ENCODE measurements at places on chromosomes 2 and 18.

DNA sequence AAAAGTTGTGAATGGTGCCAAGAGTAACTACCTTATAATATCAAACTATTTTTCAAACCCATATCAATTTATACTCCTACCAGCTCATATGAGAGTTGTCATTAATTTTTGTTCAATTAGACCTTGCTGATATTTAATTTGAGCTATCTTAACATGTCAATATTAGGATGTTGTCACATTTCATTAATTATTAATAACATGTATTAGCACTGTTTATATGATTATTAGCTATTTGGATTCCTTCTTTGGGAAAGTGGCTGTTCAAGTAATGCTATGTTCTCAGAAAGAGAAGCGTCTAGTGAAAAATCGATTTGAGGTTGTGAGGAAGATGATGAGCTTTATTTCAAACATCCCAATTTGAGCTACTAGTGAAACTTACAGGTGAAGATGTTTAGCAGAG, 620.2 kb downstream of the KCNJ3 start:
- no peak for DNase-seq

- no peak for DNase-seq
These were observed 49.8 kb upstream of the ALPP start for GRCh38 chr2:232328516-232329460.

DNA sequence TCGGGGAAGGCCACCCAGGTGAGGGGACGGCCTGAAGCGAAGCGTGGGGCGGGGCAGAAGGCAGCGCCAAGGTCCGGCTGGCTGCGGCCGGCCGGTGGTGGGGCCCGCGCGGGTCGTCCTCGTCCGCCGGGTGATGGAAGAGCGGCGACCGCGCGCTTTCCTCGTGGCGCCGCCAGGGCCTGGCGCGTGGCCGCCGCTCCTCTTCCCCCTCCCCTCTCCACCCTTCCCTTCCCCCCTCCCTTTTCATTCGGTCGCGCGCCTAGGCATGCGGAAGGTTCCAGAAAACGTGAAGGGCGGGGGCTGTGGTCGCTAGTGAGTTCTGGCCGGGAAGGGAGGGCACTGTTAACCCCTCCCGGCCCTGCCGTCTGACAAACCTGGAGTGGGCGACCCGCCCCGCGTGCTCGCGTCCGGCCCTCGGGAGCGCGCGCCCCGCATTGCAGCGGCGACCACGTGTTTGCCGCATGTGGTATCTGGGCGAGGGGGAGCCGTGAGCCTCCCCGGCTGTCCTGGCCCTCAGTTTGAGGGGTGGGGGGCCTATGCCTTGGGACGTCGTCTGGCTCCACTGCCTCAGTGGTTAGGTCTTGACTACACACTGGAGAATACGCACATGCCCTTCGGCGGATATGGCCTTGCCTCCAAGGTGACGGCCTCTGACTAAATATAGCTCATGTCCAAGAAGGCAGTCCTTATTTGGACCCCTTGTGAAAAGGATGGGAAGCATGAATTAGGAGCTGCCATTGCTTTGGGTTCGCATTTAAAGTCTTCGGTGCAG, 579 bp downstream of the MAT2A start:
- peak; percentile 61 for DNase-seq

DNA sequence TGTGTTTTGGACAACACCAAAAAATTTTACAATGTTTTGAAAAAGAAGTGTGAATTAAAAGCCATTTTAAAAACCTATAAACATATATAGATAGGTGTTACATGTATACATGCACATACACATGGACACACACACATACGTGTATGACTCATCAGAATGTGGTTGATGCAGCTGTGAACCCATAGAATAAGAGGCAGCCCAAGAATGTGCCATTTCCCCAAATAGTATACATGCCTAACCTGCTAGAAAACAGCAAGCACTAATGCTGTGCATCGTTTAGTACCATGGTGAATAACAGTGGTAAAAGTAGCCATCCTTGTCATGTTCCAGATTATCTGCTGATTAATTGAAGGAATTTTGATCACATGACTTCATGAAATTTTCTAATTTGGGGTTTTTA, 149.0 kb downstream of the DSEL start:
- no peak for DNase-seq

Measured in activated CD4-positive, CD25-positive, alpha-beta regulatory T cell treated with anti-CD3 and anti-CD28 coated beads, Interleukin-2, amount 50 U/mL, for 16 hours (primary cell).